ENCODE measurements at places on chromosomes 11 and 22.

GRCh38 chr11:79375818-79376550, 64.8 kb downstream of the TENM4 start:
- H3K27ac ChIP-seq = no peak overlapping the region
- no peak for DNase-seq
- H3K4me3 ChIP-seq = no peak overlapping the region
- H3K36me3 ChIP-seq = no peaks in the 10 kb centered on the region
- no peaks in the 10 kb centered on the region for H3K4me1 ChIP-seq

GRCh38 chr11:72828692-72829101, 14.5 kb downstream of the ATG16L2 start:
- H3K27ac ChIP-seq = peak overlapping the region; percentile 58
- H3K4me1 ChIP-seq = peaks cover 20% of the 10 kb centered on the region
- H3K36me3 ChIP-seq = peaks cover 22% of the 10 kb centered on the region
- no peak for DNase-seq

DNA sequence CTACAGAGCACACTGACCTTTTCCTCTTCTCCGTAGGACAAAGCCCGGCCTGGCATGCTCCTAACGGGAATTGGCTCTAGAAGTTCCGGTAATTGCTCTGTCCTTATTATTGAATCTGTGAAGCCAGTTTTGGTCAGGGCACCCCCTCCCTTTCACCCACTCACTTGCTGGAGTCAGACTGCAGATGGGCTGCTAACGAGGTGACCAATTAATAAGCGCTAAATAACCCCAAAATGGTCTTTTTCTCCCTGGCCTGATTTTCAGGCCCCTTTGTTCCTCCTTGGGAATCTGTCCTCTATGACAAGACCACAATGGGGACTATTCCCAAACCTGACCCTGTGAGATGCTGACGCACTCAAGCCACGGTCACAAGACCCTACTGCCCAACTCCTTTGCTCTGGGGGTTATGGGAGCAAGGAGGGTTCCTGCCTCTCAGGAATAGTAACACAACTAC, 610.0 kb upstream of the CADM1 start:
- no peaks in the 10 kb centered on the region for H3K27me3 ChIP-seq
- H3K4me3 ChIP-seq = no peak overlapping the region
- DNase-seq = no peak

GRCh38 chr11:119474682-119475596, 52.0 kb upstream of the THY1 start:
- H3K4me1 ChIP-seq = no peaks in the 10 kb centered on the region
- H3K4me3 ChIP-seq = no peak overlapping the region
- no peak for DNase-seq
- no peaks in the 10 kb centered on the region for H3K36me3 ChIP-seq
- H3K27me3 ChIP-seq = peaks cover 6% of the 10 kb centered on the region

- no peaks in the 10 kb centered on the region for H3K4me1 ChIP-seq
- no peak overlapping the region for H3K4me3 ChIP-seq
- no peaks in the 10 kb centered on the region for H3K27me3 ChIP-seq
These were observed 80.8 kb downstream of the ALX4 start for GRCh38 chr11:44229098-44229497.

GRCh38 chr11:119195680-119196079, 10.4 kb downstream of the NHERF4 start:
- H3K4me1 ChIP-seq = no peaks in the 10 kb centered on the region
- no peaks in the 10 kb centered on the region for H3K27me3 ChIP-seq

- no peak overlapping the region for H3K27ac ChIP-seq
- H3K4me3 ChIP-seq = no peak overlapping the region
- H3K4me1 ChIP-seq = no peaks in the 10 kb centered on the region
- no peaks in the 10 kb centered on the region for H3K27me3 ChIP-seq
These were observed 9.2 kb upstream of the RBM14 start for GRCh38 chr11:66607126-66607834.

DNA sequence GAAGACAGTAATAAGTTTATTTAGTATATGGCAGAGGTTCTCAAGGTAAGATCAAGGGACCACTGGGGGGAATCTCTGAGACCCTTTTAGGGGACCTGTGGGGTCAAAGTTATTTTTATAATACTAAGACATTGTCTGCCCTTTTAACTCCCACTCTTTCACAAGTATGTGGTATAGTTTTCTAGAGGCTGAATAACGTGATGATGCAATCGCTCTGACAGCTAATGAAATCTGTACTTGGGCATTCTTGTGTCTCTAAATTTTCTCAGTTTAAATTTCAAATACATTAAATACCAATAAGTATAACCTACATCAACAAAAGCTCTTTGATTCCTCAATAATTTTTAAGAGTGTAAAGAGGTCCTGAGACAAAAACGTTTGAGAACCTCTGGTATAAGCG, 147.9 kb downstream of the ATG16L2 start:
- H3K4me3 ChIP-seq = no peak overlapping the region
- no peaks in the 10 kb centered on the region for H3K27me3 ChIP-seq
- DNase-seq = no peak
- H3K4me1 ChIP-seq = peaks cover 5% of the 10 kb centered on the region
- H3K27ac ChIP-seq = no peak overlapping the region

DNA sequence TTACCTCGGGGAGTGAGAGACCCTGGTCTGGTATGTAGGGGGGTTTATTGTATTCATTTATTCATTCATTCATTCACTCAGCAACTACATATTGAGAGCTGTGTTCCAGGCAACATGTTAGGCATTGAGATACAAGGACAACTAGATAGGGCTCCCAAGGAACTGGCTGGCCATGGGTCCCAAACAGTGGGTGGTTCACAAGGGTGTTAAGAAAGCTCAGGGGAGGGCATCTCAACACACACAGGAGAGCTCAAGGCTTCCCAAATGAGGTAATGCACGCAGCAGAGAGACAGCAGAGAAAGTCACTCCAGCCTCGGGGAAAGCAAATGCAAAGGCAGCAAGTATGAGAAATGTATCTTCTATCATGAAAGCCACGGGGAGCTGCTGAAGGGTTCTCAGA, 51.8 kb downstream of the BTG4 start:
- no peak overlapping the region for H3K27ac ChIP-seq
- H3K36me3 ChIP-seq = no peaks in the 10 kb centered on the region
- H3K27me3 ChIP-seq = no peaks in the 10 kb centered on the region
- DNase-seq = no peak

DNA sequence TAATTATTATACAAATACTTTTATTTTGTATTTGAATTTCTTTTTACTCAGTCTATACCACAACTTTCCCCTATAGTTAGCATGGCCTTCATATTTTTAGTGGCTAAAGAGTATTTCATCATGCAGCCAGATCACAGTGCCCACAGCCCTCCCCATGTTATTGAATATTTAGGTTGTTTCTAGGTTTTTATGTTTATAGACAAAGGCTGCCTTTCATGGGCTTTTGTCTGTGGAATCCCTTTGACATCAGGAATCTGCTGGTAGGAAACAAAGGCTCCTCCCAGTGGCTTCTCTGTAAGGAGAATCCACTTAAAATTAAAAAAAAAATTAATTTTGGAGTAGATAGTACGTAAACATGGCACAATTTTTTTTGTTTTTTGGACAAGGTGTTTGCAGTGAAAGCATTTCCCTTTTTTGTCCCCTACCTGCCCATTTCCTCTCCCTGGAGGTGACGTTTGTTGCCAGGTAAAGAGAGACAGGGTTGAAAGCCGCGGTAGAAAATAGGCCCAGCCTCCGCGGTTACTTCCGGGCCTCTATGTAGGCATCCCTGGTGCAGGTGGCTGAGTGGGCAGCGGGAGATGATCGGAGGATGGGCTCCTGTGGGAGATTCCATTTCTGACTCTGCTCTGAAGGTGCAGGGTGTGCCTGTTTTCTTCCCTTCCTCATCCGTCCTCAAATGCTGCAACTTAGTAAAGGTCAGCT, 82.2 kb upstream of the OR4B1 start:
- H3K27me3 ChIP-seq = no peaks in the 10 kb centered on the region
- peaks cover 18% of the 10 kb centered on the region for H3K36me3 ChIP-seq
- no peaks in the 10 kb centered on the region for H3K4me1 ChIP-seq
- no peak overlapping the region for H3K4me3 ChIP-seq

DNA sequence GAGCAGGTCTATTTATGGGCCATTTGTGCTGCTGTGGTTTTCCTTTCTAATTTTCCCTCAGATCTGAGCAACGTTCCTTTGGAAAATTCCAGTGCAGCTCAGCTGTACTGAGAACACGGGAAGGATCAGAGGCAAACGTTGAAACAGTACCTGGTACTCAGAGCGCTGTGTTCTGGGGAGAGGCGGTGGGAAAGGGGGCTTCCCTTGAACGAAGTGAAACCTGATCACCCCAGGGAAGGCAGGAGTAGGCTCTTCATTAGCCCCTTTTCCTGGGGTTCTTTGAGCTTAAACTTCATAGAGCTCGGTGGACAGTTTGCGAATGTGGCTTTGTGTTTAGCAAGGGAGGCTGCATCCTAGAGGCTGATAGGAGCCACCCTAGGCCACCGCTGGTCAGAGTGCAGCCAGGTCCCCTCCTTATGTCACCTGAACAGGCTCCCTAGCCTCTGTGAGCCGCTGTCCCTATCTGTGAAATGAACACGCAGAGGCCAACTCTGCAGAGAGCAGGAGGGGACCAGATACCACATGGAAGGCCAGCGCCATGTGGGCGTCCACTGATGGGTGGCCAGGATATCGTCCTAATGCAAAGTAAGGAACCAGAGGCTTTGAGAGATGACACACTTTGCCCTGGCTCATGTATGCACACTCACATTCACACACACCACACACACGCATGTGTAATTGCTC, 1464.8 kb downstream of the BRD1 start:
- H3K27ac ChIP-seq = no peak overlapping the region
- H3K4me3 ChIP-seq = no peak overlapping the region
- no peak for DNase-seq
- peaks cover 12% of the 10 kb centered on the region for H3K27me3 ChIP-seq
- no peaks in the 10 kb centered on the region for H3K4me1 ChIP-seq
- no peaks in the 10 kb centered on the region for H3K36me3 ChIP-seq

DNA sequence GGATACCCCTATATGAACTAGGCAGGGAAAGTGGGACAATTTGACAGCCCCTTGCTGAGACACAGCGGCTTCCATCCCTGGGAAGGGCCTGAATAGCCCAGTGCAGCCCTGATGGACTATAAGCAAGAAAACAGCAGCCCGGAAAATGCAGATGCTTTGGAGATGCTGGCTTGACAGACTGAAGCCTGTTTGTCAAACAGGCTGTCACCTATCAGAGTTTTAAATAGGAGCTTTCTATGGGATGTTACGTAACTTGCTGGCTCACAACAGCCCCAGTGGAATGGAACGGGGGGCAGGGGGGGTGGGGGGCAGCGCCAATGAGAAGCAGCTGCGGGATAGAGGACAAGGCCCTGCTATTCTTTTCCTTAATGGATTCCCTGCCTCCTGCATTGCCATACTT, 91.9 kb upstream of the NTM start:
- H3K4me1 ChIP-seq = no peaks in the 10 kb centered on the region
- H3K4me3 ChIP-seq = no peak overlapping the region
- H3K27ac ChIP-seq = no peak overlapping the region
- no peaks in the 10 kb centered on the region for H3K27me3 ChIP-seq
- no peak for DNase-seq
- no peaks in the 10 kb centered on the region for H3K36me3 ChIP-seq

DNA sequence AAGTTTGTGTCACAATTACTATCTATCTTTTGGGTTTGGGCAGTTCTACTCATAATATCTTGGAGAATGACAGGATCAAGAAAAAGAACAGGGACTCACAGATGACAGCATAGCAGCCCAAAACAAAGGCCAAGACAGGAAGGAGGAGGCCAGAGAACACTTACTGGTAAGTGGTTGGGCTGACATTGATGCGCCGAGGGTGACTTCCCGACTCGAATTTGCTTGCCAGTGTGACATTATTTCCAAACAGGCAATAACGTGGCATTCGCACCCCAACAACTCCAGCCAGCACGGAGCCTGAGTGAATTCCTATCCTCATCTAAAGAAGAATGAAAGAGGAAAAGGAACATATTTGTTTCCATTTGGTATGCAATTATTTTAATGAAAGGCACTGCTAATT, 309.9 kb downstream of the GUCY1A2 start:
- H3K36me3 ChIP-seq = no peaks in the 10 kb centered on the region
- no peak overlapping the region for H3K27ac ChIP-seq
- no peaks in the 10 kb centered on the region for H3K27me3 ChIP-seq
- no peaks in the 10 kb centered on the region for H3K4me1 ChIP-seq
- H3K4me3 ChIP-seq = no peak overlapping the region
- no peak for DNase-seq

GRCh38 chr11:112465433-112466024, 204.9 kb upstream of the PLET1 start:
- no peaks in the 10 kb centered on the region for H3K4me1 ChIP-seq
- no peak overlapping the region for H3K4me3 ChIP-seq
- no peaks in the 10 kb centered on the region for H3K27me3 ChIP-seq
- H3K27ac ChIP-seq = no peak overlapping the region
- no peak for DNase-seq
- no peaks in the 10 kb centered on the region for H3K36me3 ChIP-seq

- H3K27ac ChIP-seq = no peak overlapping the region
- no peak overlapping the region for H3K4me3 ChIP-seq
- DNase-seq = no peak
- H3K4me1 ChIP-seq = peaks cover 3% of the 10 kb centered on the region
These were observed 4.3 kb upstream of the APOBEC3A start for GRCh38 chr22:38953091-38953490.

DNA sequence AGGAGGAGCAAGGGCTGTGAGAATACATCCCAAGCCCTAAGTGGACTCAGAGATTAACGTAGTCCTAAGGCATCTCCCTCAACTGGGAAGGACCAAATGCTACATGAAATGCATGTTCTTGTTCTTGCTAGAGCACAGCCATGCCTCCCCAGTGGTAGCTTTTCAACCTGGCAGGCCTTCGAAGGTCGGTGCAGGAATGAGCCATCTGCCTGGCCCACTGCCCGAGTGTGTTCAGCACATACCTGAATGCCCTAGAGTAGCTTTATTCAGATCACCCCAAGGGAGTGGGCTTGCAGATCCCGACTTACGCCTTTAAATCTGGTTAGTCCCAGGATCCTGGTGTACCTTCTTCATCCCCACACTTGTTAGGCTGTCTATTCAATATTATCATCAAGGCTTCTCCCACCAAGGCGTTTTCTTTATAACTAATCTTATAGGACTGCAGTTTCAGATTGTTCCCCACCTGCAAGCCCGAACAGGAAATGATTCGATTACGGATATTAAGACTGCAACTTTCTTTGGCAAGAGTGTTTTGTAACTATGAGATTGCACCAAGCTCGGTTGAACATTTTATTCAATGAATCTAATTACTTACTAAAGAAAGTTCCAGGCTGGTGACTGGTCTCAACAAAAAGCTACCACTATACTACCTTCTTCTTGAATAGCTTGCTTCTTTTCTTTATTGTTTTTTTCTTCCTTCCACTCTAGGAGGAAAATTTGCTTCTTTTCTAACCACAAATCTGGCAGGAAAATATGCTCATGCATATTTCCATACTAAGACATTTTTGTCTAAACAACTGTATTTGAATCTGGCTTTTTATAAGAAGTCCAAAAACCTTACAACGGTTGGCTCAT, 115.6 kb downstream of the SGSM3 start:
- DNase-seq = no peak
- peaks cover 42% of the 10 kb centered on the region for H3K4me1 ChIP-seq
- no peak overlapping the region for H3K27ac ChIP-seq
- H3K4me3 ChIP-seq = no peak overlapping the region

- peaks cover 6% of the 10 kb centered on the region for H3K4me1 ChIP-seq
- peaks cover 5% of the 10 kb centered on the region for H3K27me3 ChIP-seq
- H3K27ac ChIP-seq = no peak overlapping the region
These were observed 23.5 kb upstream of the TH start for GRCh38 chr11:2194877-2195755.

All from upper lobe of right lung (tissue), 1 donor.